ENCODE measurements at places on chromosomes 3 and 15. TPM values are rescaled to one million over a fixed set of nuclear protein-coding genes. Genes with fewer than 3 reads are reported as not detected.

DNA sequence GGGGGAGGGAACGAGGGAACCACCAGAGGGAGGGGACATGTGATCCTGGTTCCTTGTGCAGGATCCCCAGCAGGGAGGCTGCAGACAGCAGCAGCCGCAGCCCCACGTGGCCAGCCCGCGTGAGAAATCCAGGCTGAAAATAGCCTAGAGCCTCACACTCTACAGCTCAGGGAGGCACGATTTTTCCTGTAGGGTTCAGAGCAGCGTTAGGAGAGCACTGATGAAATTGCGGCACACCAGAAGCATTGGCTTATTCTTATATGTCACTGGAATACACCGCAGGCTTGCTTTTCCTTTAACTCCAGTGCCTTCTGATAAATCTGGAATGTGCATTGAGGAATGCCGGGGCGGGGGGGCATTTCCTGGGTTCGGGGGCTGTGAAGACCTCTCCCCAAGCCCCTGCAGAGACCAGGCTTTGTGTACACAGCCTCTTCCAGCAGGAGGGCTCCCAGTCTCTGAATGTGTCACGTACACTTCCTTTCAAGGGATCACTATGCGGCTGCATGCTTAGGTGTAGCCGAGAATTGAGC is 193.0 kb downstream of the ATP10A start:
- no peak for DNase-seq

- no peak for DNase-seq
Observed at GRCh38 chr3:60720736-60721135, 530.5 kb downstream of the FHIT start.

DNA sequence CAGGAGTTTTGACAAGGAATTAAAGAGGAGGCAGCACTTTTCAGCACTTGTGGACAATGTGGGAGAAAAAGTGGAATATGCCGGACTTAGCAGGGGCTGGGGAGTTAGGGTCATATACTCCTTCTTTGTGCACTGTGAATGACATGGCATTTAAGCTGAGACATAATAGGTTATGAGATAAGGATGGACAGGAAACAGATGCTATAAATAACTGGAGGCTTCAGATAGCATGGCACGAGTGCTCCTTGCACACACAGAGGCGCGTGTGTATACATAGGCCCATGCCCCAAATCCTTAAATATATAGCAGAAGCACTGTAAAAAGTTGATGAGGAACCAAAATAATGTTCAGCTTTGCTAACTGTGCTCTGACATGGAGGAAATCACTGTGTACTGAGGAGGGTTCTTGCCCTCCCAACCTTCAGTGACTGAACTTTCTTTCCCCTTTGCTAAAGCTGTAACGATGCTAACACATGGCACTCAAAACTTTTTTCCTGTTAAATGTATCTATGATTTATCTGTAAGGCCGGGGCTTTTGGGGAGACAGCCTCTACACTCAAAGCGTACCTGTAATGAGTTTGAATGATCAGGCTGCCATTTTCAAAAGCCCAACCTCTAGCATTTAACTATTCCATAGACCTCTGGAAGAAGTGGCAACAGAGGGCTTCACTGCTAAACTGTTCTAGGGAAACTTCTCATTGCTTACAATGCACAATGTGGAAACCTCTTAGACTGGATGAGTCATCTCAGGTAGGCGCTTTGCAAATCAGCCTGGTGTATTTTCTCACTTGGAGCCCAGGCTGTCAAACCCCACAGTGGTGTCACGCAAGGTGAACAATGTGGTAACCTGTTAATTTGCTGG is 784.6 kb downstream of the NR2F2 start:
- no peak for DNase-seq

DNA sequence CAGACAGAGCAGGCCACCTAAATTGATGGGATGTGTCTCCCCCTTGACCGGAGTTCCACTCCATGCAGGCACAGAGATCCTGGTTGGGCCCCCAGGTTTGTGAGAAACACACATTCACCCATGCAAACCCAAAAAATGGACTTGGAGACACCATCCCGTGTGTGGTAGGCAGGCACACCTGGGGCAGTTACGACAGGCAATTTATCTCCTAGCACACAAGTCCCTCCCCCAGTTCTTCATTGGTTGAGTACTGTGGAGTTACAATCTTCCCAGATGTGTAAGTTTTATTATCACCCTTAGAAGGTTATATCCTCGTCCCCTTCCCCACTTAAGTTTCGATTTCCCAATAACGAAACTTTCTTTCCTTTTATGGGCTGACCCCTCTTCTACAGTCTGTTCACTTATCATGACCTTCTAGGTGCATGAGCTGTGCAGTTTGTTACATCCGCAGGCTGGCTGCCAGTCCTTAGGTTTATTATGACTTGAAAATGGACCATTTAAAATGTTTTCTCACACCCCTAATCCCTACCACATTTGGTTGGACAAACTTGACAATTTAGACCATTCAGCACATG is 27.3 kb downstream of the ARL8B start:
- DNase-seq, result no peak

GRCh38 chr15:65033659-65034269 is 4.3 kb upstream of the MTFMT start:
- DNase-seq, result no peak

DNA sequence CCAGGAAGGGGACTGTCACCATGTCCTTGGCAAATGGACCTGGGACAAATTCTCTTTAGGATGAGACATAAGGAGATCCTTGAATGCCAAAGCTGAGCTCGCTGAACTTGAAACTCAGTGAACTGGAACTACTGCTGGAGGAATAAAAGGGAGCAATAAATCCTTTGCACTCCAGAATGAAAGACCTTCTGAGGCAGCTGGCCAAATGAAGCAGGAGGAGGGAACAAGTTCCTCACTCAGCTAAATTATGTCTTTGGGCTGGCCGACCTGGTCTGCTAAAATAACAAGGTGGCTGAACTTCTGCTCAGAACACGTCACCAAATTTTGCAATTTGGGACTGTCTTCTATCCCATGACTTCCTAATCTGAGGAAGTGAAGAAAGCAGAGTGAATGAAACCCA is 314.7 kb downstream of the LPP start:
- DNase-seq, result no peak

GRCh38 chr3:158368271-158368670 is 202.7 kb upstream of the MLF1 start:
- no peak for DNase-seq

DNA sequence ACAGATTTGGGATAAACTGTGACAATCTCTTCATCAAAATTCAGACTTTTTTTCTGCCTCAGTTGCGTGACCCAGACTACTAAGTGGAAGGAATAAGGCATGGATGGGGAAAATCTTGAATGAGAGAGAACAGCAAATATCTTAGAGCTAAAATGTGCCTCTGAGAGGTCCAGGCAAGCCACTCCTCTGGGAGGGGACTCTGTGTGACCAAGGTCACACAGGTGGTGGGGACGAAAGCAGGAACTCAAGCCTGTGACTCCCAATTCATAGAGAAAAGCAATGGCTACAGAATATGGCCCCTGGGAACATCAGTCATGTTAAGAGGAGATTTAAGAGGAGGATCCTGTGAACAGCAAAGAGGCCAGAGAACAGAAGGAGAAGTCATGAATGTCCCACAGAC is 268.1 kb downstream of the FOXP1 start:
- no peak for DNase-seq

DNA sequence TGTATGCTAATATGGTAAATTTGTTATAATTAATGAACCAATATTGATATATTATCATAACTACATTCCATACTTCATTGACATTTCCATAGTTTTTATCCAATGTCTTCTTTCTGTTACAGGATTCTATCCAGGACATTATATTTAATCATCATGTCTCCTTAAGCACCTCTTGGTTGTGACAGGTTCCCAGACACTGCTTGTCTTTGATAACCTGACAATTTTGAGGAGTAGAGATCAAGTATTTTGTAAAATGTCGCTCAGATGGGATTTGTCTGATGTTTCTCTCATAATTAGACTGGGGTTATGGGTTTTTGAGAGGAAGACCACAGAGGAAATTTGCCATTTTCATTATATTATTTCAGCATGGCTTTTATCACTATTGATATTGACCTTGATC is 317.4 kb downstream of the PLOD2 start:
- no peak for DNase-seq

DNA sequence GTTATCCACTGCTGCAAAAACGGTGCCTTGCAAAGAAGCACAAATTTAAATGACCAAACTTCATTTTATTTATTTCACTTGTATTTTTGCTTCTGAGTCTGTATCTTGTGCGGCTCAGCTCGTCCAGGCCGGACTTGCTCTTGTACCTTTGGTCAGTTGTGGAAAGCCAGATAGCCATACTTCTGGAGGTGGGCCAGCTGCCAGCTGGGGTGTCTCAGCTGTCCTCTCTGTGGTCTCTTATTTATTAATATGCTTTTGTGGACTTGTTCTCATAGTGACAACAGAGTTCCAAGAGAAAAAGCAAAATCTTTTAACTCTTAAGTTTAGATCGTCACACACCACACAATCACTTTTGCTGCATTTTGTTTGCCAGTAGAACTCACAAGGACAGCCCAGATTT is 87.7 kb downstream of the IL1RAP start:
- no peak for DNase-seq

DNA sequence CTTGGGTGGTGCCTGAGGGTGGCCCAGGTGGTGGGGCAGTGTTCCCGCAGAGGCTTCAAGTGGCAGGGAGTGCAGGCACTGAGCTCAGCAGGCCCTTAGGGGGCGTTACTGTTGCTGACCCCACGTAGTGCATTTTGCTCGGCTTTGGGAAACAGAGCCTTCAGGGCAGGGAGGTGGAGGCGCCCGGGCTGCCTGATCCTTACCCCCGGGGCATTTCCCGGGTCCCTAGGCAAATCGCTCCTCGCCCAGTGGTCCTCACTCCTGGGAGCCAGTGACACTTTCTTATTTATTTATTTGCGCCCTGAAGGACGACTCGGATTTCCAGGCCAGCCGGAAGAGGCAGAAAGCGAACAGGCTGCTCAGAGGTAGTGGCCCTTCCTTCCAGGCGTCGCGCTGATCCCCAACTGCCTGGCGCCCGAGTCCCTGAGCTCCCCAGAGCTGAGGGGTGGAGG is 10.1 kb upstream of the FOXB1 start:
- no peak for DNase-seq

Gene ITGA11
- 0.20 TPM for total RNA-seq

Gene RAB27A
- total RNA-seq, result 9.0 TPM

Gene ARHGEF3
- total RNA-seq, result 46.4 TPM

All from CD4-positive, alpha-beta T cell (primary cell).